Activated CD4-positive, alpha-beta T cell treated with anti-CD3 and anti-CD28 coated beads for 1 hour (primary cell): ENCODE measurements at places on chromosomes 13 and 19.

DNA sequence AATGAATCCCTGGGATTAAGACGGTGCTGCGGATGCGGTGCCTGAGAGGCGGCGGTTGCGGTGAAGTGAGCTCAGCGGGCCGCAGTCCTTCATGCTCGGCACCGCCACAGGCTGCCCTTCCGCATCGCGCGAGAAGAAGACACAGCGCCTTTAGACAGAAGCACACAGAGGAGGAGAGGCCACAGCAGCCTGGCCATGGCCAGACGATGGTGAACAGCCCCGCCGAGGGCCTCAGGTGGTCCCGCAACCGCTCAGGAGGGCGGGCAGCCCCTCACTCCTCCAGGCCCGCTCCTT lies 459.2 kb downstream of the MYO16 start:
- DNase-seq = no peak

GRCh38 chr19:41241859-41242258 lies 22.3 kb upstream of the HNRNPUL1 start:
- no peak for DNase-seq

- DNase-seq = no peak
Observed at GRCh38 chr19:2225415-2226050, 10.6 kb downstream of the PLEKHJ1 start.

DNA sequence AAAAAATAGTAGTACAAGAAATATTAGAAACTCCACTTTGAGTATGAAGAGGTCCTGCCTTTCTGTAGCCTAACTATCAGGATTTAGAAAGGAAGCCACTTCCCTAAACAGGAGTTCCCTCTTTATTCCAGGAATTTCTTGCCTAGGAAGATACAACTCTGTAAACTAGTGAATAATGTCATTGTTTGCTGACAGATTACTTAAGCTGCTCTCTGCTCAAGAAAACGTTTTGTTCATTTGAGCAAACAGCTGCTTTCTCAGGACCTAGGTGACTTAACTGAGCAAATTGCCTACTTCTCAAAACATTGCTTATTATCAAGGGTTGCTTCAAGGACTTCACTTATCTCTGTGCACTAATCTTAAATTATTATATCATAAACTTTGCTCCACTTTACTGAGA lies 1419.4 kb upstream of the SLC10A2 start:
- no peak for DNase-seq

- no peak for DNase-seq
Observed at GRCh38 chr13:111262281-111262680, 58.2 kb upstream of the TEX29 start.
